ENCODE measurements at places on chromosomes 1 and 21.

- DNase-seq: no peak
These were observed 7.4 kb downstream of the SLC30A2 start for GRCh38 chr1:26038477-26038876.

DNA sequence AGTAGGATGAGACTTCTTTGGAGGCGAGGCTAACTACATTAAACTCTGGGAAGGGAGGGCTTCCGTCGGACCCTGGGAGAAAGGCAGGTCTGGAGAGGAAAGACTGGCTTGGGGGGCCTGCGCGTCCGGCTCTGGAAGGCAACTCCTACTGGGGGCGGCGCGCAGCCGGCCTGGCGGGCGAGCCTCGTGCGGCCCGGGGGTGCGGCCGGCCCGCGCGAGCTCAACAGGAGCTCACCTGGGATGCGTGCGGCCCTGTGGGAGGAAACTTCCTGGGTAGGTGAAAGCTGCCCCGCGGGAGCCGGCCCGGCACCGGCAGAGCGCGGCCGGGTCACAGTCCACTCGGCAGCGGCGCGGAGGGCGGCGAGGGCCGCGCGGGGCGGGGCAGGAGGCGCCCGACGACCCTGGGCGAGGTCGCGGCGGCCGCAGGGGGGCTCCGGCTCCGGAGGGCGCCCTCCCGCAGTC is 449 bp downstream of the EPS15 start:
- peak; percentile 59 for DNase-seq

- DNase-seq: no peak
These were observed 3.4 kb downstream of the PRPF38B start for GRCh38 chr1:108695535-108695934.

DNA sequence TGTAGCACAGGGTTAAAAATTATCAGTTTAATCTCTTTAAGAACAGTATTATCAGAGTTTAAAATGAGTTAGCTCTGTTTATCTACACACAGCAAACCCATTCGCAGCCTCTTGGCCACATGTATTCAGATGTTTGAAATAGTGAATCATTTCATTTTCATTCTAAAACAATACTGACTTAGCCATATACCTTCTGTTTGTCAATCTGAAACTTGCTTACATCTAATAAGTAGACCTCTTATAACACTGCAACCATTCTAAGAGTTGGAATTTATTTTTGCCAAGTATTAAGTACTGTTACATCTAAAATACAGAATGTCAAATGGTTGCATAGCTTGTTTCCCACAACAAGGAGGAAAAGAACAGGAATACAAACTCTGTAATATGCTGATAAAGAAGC is 25.4 kb downstream of the ANGEL2 start:
- no peak for DNase-seq

GRCh38 chr21:46483300-46484295 is 24.9 kb downstream of the DIP2A start:
- DNase-seq: no peak

Measured in activated naive CD4-positive, alpha-beta T cell treated with anti-CD3 and anti-CD28 coated beads for 36 hours (primary cell).